ENCODE measurements at places on chromosomes 5 and 9.

DNA sequence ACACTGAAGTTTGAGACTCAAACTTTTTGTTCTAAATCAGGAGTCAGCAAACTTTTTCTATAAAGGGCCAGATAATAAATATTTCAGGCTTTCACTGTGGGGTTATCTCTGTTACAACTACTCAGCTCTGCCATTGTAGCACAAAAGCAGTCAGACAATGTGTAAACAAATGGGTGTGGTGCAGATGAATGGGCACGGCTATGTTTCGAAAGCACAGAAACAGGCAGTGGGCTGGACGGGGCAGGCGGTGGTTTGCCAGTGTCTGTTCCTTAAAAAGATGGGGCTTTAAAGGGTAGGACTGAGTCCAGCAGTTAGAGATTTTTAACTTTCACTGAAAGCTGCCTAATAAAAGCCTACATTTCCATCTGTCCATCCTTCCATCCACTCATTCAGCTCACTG, 48.9 kb downstream of the PFDN1 start:
- no peak for DNase-seq

GRCh38 chr5:176413709-176414191, 2.6 kb downstream of the CLTB start:
- DNase-seq, result no peak

- DNase-seq, result no peak
Observed at GRCh38 chr5:171367424-171368370, 20.0 kb upstream of the NPM1 start.

DNA sequence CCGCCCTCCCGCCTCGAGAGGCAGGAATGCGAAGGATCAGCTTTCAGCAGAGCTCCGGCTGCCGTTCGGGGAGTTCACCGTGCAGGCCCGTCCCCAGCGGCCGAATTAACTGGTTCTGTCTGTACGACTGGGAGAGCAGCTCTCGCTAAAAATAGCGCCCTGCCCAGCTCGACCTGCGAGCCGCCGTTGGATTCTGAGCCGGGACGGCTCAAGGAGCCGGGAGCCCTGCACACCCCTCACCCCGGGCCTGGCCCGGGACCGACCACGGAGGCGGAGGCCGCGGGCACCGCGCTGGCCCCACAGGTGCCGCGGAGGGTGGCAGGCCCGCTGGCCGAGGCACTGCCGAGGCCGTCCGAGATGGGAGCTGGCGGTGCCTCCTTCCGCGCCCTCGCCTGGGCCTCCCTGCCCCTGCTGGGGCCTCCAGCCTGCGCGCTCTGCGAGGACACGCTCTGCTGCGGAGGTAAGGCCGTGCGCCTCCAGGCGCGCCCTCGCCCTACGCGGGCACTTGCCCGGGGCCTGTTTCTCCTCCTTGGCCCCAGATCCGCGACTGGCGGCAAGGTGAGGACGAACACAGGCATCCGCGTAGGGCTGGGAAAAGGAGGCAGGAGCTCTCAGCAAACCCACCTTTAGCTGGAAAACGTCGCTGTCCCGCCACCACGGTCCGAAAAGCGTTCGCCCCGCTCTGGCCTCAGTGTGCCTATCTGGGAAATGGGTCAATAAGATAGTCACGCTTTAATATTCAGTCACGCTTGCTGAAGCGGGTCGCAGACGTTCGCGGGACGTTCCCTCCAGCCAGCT, 53.1 kb upstream of the DAB2IP start:
- no peak for DNase-seq

DNA sequence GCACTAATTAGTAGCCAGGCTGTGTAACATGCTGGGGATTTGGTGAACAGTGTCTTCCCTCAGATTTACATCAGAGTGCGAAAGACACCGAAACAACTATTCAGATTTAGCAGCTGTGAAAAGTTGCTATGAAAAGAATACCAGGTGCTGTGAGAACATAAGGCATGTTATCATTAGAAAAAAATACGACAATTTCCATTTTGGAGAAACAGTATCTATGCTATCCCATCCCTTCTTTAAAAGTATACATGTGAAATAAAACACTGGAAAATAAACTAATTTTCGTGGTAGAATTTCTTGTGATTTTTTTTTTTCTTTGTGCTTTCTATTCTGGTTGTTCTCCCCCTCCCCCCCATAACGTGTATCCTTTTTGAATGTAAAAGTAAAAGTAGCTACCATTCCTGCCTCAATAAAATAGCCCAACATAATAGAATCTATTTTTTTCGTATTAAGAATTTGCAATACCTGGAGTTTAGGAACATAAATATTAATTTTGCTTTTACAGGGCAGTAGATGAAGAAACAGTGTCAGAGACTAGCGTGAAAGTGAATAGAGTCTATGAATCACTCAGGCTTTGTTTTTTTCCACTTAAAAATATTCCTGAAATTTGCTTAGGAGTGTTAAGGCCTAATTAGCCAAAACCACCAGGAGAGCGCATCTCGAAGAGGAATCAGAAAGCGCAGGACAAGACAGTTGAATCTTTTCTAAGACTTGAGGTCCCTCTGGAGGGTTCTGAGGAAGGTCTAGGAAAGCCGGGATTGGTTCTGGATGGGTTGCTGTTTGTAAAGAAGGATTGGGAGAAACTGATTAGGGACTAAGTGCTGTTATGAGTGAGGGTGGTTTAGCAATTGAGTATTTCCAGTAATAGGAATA, 813 bp upstream of the SLU7 start:
- no peak for DNase-seq

- DNase-seq, result no peak
Observed at GRCh38 chr5:16179936-16180788, 571 bp upstream of the MARCHF11 start.

GRCh38 chr9:33161011-33161588, 6.0 kb downstream of the B4GALT1 start:
- DNase-seq, result no peak

DNA sequence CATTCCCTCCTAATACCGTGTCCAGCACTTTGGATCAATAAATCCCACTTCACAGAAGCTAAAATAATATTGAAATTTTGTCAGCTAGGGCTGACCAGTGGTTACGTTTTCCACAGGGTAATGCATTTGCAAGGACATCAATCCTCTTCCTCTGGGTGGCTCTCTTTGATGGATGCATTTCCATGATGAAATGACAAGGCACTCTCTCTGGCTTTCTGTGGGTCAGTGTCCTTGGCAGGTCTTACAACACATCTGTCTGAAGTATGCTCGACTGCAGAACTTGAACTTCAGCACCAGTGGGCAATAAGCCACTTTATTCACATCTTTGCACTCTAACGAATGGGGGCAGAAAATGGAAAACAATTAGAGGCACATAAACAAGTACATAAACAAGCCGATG, 330.1 kb downstream of the ADAMTS6 start:
- no peak for DNase-seq

DNA sequence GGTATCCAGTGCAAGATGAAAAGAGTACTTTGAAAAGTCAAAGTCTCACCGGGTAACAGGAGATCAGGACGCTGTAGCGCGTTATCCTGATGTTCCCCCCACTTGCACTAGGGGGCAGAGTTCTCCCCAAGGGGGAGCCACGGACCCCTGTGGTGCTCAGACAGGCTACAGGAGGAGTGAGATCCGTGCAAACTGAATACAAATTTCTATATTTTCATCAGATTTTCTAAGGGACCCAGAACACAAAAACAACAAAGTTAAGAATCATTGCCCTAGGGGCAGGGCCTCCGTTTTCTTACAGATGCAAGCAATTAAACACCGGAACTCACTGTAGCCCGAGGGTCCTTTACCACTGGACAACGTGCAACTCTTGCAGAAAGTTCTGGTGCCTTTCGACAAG, 2.0 kb downstream of the MYO10 start:
- DNase-seq, result peak; percentile 59

DNA sequence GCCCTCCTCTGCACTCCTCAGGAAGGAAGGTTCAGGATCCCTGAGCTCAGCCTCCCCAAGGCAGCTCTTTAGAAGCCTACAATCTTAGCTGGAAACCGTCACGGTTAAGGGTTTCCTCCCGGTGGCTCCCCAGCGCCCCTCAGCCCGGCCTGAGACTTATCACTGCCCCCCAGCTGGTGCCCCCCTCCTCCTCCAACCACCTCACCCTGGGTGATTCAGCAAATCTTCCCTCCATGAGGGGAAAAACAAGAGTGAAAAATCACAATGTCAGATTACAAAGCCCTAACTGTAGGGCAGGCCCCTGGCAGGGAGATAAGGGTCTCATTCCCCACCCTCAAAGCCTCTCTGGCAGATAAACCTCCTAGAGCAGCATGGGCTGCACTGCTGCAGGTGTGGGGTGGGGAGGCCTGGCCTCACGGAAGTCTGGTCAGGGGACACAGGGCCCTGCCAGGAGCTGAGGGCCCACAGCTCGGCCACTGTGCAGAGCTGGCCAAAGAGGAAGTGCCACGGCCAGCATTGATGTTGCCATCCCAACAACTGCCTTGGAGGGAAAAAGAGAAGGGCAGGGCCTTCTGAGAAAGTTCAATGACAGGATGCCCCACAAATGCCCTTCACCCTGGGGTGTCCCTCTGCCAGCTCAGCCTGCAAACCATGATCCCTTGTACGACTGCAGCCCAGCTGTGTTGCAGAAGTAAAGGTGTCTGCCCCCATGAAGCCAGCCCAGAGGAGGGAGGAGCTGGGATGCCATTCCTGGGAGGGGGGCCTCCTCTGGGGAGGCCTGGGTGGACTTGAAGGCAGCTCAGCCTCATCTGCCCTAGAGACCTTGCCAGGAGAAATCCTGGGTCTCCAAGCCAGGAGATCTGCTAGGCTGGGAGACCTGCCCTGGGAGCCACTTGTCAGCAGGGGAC, 25.9 kb downstream of the GFI1B start:
- DNase-seq, result peak; percentile 75

GRCh38 chr5:8685704-8686103, 816.8 kb downstream of the MTRR start:
- DNase-seq, result no peak

DNA sequence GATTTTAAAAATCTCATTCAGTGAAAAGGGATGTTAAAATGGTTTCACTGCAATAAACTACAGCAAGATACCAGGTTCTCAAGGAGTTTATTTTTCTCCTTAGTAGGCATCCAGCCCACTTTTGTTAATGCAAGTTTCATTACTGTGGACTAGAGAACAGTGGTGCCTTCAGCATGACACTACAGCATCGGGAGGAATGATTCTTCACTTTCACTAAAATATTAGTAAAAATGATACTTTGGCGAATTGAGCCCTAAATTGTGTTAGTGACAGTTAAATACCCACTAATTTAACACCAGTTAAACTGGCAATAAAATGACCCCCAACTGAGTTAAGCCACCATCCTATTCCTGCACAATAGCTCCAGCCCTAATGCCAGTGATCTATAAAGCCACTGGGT, 152.2 kb upstream of the MPDZ start:
- no peak for DNase-seq

DNA sequence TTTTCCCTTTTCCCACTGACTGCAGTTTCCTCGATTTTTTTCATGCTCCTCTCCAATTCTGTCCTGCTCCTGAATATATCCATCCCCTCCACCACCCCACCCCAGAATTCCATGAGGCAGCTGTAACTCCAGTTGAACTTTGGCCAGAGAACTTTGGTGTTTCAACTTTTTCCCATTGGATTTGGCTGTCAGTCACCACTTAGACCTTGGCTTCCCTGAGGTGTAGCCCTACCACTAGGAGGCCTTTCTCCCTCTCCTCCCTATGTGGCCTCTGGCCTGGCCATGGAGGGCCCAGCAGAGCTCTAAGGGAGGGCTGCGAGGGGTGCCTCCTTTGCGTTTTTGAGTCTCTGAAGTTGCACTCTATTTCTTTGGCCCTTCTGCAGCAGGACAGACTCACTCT, 261.3 kb downstream of the PIK3R1 start:
- DNase-seq, result no peak

GRCh38 chr5:14414007-14414406, 167.6 kb upstream of the OTULINL start:
- DNase-seq, result no peak

GRCh38 chr5:91384671-91385430, 1.7 kb upstream of the ARRDC3 start:
- DNase-seq, result peak; percentile 64

DNA sequence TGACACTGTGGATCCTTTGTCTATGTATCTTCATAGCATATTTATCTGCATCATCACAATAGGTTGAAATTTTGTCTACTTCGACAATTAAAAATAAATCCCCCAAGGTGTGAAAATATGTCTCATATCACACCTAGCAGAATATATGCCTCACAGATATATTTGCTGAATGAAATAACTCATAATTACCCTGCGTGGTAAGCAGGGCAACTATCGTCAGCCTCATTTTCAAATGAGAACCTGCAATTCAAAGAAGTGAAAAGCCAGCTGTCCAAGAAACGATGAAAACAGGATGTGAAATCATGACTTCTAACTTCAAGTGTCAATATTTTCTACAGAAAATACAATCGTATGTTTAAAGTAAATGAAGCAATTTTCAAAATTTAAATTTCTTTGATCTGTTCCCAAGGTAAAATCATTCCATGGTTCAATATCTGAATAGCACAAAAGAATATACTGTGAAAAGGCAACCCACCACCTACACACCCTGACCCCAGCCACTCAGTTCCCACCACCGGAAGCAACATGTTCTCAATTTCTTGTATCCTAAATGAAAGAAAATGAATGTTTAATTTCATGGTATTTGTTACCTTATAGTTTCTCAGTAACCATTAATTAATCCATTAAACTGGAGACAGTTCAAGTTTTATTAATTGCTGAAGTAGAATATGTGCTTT, 57.1 kb downstream of the TBCA start:
- no peak for DNase-seq

DNA sequence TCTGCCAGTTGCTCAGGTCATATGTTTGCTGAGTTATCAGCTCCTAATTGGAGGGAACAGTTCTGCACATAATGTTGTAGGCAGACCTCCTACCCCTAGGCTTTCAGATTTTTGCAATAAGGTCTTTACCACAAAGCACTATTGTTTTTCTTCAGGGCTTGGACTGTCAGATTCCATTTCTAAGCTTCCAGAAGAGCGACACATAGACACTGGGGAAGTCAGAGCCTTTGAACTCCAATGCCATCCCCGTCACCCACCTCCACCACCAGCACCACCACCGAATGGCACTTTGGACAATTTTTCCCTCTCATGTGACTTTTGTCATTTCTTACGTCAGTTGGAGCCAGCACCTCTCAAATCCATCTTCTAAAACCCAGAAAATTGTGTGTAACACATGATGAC, 28.3 kb upstream of the SPRY4 start:
- DNase-seq, result no peak

GRCh38 chr5:148290271-148291195, 21.7 kb upstream of the SPINK7 start:
- DNase-seq, result no peak

DNA sequence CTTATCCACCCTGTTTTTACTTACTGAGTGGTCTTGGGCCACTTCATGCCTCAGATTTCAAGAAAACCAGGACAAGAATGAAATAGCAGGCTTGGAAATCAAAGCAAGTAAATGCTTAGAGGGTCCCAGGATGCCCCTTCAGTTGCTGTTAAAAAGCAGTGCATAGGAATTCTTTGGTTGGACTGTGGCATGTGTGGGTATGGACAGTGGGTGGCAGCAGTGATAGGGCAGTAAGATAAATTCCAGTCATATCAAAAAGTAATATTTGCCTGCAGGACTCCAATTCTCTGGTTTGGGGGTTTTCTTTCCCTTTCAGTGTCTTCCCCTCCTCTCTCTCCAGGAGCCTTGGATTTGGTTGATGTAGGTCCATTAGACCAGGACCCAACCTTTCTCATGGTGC, 306.7 kb upstream of the CLINT1 start:
- DNase-seq, result no peak
